NCI-H1048 (cell line): ENCODE measurements at places on chromosomes 1 and 21.

- no peak for DNase-seq
These were observed 95.1 kb downstream of the KIAA0319L start for GRCh38 chr1:35461966-35462651.

- DNase-seq, result no peak
These were observed 41.3 kb downstream of the PIK3C2B start for GRCh38 chr1:204453141-204453772.

DNA sequence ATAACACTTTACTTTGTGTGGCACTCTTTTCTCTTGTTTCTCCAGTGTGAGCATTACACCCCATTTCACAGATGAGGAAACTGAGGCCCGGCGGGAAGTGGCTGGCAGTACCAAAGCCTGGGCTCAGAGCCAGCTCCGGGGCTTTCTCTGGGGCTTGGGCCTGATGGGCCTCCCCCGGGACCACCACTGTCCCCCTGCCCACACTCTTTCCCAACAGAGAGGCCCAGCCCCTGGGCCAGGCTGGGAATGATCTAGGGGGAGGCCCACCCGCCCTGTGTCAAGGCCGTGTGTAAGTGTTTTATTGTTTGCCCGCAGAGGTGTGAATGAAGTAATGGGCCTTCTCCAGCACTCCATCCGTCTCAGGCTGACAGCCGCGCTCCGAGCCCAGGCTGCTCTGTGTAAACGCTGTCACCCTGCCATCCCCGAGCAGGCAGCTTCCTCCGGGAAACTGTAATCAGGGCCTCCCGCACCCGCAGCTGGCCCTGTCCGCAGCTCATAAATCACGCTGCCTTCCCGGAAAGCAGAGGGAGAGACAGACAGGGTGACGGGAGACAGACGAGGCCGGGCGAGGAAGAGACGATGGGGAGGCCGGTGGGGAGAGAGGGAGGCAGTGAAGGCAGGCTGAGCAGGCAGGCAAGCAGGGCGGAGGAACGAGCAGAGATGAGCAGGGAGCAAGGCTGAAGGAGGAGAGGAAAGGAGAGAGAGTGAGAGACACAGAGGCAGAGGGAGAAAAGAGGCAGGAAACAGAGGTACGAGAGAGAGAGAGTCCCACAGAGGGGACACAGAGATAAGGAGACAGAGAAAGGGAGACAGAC lies 109.7 kb upstream of the ZBTB40 start:
- DNase-seq, result no peak

- no peak for DNase-seq
These were observed 96.5 kb upstream of the CAMK1G start for GRCh38 chr1:209486861-209487593.

DNA sequence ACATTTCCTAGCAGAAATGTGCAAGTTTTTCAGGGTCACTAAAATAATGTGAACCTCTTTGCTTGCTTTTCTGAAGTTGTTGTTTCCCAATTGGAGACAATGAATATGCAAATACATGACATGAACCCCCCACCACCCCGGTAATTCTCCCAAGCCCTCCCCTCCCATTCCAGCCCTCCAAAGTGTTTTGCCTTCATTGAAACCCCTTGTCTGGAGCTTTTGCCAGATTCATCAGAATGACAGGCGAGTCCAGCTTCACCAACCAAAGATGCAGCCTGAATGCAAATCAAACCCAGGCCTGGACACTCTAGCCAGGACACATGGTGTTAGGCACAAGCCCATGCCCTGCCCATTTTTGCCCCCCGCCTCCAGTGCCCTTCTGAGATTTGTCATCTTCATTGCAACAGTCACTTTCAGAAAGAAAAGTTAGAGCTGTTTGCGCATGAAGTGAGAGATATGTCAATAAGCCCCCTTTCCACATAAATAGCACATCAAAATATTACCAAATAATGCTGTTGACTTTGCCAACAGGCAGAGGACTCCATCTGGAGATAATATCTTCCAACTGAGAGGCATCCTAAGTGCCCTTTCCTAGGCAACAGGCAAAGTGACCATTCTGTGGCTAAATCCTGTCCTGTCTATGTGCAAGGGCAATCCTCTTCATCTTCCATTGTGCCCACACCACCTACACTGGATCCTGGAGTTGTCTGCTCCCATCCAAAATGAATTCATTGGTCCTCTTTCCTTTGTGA lies 145.6 kb upstream of the NFIA start:
- no peak for DNase-seq

- no peak for DNase-seq
These were observed 181.6 kb upstream of the CACYBP start for GRCh38 chr1:174818014-174818616.

- no peak for DNase-seq
These were observed 18.7 kb downstream of the SLC45A3 start for GRCh38 chr1:205661429-205662134.

DNA sequence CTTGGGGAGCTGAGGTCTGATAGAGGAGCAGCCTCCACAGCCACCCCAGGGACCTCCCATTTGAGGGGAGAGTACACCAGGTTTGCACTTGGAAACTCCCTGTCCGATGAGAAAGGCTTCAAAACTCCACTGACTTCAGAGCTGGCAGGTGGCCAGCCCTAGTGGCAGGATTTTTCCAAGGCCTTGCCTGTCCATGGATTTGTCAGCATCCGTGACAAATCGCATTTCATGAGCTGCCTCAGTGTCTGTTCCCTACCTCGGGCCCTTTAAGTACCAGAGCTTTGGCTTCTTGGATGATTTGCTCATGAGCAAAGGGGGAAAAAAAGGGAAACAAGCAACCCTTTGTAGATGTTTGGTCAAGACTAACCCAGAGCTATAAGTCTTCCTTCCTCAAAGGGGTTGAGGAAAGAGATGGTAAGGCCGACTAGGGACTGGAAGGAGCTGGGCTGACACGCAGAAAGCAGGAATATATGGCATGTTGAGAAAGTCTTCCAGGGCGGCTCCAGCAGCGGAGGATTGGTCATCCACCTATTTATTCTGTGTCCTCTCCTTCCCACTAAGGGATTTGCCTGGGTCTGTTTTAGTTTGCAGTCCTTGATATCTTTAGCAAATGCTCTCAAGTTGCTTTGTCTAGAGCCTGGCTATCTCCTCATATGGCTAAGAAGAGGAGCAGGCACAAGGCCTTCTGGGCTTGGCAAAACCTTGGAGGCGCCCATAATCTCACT lies 2.7 kb upstream of the HSPG2 start:
- DNase-seq, result no peak

GRCh38 chr1:30596470-30596869 lies 126.9 kb downstream of the MATN1 start:
- DNase-seq, result no peak

- DNase-seq, result no peak
These were observed 40.5 kb downstream of the PATJ start for GRCh38 chr1:61782771-61783170.

GRCh38 chr1:65372557-65372956 lies 47.9 kb upstream of the LEPR start:
- no peak for DNase-seq

- DNase-seq, result no peak
These were observed 17.4 kb downstream of the SFT2D2 start for GRCh38 chr1:168243198-168243597.

- DNase-seq, result no peak
These were observed 68.4 kb downstream of the USP24 start for GRCh38 chr1:55146781-55147180.

DNA sequence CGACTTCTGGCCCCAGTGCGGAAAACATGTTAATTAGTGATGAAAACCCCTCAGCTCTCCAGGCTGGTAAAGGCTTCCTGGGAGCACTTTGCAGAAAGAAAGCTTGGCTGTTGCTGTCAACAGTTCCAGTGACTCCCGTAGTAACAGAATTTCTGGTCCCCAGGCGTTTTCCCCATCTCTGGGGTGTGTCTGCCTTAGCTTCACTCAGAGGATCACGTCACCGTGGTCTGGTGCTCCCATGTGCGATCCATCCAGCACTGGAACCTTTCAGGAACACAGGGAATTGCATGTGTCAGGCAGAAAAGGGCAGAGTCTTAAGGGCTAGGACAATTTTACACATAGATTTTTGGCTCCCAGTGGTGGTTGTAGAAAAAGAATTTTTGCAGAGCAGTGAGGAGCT lies 470.4 kb upstream of the USP24 start:
- DNase-seq, result no peak

DNA sequence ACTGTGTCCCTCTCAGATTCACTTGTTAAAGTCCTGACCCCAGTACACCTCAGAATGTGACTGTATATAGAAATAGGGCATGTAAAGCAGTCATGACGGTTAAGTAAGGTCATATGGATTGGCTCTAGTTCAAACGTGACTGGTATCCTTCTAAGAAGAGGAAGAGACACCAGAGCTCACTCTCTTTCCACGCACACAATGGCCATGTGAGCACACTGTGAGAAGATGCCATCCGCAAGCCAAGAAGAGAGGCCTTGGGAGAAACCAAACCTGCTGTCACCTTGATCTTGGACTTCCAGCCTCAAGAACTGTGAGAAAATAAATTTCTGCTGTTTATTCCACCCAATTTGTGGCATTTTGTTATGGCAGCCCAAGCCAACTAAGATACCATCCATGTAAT lies 56.8 kb upstream of the IRF2BP2 start:
- DNase-seq, result no peak

DNA sequence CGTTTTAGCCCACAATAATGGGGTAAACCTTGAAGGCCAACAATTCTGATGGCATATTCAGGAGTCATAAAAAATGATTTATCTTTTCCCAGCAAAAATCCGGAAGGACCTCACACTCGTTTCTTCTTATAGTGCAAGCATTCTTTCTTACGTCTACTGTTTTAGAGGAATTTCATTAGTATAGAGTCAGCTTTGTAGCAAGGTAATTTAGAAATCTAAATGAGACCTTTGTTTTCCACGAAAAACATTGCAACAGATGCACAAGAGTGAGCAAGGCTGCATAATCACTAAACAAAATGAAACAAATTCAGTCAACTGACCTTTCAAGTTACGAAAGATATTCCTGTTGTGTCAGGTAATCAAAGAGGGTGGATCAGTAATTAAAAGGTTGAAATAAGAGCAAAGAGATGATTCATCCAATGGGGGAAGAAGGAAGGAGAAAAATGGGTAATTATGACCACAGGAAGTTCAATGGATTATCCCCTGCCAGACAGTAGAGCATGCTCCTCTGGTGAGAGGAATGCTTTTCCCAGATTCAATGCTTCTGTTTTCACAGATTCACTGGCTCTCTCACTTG lies 560 bp upstream of the CSDE1 start:
- DNase-seq, result no peak

GRCh38 chr1:173392895-173393658 lies 84.1 kb upstream of the PRDX6 start:
- DNase-seq, result no peak

- no peak for DNase-seq
These were observed 48.5 kb upstream of the OLIG2 start for GRCh38 chr21:32977216-32977615.

DNA sequence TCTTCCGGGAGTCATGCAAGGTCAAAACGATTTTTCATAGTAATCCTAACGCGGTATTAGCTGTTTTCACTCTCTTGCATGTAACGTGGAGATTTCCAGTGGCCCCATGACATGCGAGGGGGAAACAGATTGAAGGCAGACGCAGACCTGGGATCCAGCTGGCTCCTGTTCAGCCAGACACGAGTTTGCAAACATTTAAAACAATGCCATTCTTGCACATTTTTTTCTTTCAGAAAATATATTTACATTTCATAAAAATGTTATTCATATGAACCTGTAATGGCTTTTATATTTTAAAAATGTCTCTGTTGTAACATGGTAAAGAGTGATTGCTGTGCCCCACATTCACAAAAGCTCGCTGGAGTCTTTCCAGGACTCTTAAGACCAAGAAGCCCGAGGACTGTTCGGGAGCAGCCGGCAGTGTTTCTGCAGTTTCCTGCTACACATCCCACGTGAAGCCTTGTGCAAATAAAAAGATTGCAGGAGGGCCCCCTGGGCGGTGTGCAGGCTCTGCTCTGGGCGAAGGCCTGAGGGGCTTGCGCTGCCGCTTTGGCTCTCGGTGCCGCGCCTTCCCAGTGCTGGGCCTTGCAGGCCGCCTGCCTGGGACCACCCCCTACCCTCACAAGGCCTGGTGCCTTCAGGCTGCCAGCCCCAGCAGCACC lies 184.9 kb downstream of the DYRK1A start:
- DNase-seq, result no peak

DNA sequence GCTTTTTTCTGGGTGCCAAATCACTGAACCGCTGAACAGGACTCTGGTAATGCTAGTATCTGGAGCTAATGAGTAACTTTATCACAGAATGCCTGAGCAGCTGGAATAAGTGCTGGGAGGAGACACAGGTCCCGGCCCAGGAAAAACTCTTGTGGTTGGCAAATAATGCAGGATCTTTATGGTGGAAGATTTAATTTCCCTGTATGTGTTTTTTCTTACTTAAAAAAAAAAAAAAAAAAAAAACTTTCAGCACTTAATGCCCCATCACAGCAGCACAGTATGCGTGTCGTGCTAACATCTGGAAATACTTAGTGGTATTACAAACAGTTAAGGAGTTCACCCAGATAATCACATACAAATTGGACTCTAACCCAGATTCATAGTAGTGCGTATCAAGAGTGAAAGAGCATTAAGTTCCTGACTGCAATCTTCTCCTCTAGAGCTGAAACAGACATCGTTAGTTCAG lies 220.7 kb downstream of the TOMM20 start:
- peak; percentile 39 for DNase-seq

- DNase-seq, result no peak
These were observed 99.2 kb downstream of the LAMC2 start for GRCh38 chr1:183285256-183285655.

- DNase-seq, result no peak
These were observed 22.6 kb downstream of the PHACTR4 start for GRCh38 chr1:28392027-28392652.

- no peak for DNase-seq
These were observed 22.3 kb upstream of the TMEM222 start for GRCh38 chr1:27299385-27300271.

DNA sequence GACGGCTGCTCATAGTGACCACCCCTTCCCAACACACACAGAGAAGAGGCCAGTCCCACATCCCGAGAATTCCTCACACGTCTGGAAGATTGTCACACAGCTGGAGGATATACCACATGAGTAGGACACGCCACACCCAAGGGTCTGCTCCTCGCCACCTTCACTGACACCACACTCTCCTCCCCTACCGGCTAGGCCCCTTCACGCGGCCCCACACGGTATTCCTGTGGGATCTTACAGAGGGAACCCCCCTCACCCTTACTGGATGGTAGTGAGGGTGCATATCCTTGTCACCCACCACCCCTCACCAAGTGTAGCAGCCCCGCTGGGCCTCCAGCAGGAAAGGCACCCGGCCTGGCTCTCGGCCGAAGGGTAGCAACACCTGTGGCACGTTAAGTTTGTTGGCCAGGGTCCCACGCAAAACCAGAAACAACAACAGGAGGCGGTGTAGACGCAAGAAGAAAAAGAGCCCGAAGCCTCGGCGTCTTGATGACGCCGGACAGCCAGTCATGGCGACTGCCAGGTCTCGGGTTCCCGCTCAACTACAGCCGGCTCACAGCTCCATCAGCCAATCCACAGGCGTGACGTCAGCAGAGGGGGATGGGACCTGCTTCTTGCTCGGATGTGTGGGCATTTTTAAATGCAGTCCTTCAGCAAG lies at the start of gene NUP210L:
TSS of gene NUP210L (minus strand) at position 540 of the 658 bp plus-strand sequence.
- DNase-seq, result no peak
